Iris pigment epithelial cell (primary cell): ENCODE measurements at places on chromosomes 2 and 18.

DNA sequence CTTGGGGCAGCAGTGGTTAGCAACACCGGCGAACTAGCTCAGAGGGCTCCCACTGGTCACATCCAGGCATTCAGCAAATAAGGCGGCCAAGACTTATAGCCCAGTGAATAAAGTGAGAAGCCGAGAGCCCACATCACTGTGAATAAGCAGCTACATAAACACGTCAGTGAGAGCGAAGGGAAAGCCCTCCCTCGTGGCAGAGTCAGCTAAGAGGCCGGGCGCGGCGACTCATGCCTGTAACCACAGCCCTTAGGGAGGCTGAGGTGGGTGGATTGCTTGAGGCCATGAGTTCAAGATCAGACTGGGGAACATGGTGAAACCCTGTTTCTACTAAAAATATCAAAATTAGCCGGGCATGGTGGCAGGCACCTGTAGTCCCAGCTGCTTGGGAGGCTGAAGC lies 5.2 kb downstream of the D2HGDH start:
- DNase-seq, result peak; percentile 65

DNA sequence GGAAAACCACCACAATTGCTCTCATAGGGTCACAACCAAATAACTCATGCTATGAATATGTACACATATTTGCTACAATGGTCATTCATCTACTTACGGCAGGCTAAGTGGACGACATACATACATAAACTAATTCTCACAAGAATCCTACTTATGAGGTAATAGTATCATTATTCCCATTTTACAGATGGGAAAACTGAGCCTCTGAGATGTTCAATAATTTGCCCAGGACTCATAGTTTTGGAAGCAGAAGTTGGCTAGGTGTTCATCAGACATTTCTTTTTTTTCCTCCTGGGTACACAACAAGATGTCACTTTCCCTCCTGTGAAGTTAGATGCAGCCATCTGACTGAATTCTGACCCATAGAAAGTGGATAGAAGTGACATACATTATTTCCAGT lies 89.0 kb upstream of the PKDCC start:
- DNase-seq, result no peak

- no peak for DNase-seq
These were observed 43.5 kb upstream of the MSH2 start for GRCh38 chr2:47359375-47359868.

GRCh38 chr2:69205491-69205890 lies 181.5 kb downstream of the GFPT1 start:
- no peak for DNase-seq

- peak; percentile 27 for DNase-seq
These were observed 682 bp upstream of the LNPK start for GRCh38 chr2:176002688-176003210.

- no peak for DNase-seq
These were observed 20.4 kb downstream of the RNF144A start for GRCh38 chr2:6937582-6937981.

- no peak for DNase-seq
These were observed 421.0 kb upstream of the NETO1 start for GRCh38 chr18:73288813-73289212.

DNA sequence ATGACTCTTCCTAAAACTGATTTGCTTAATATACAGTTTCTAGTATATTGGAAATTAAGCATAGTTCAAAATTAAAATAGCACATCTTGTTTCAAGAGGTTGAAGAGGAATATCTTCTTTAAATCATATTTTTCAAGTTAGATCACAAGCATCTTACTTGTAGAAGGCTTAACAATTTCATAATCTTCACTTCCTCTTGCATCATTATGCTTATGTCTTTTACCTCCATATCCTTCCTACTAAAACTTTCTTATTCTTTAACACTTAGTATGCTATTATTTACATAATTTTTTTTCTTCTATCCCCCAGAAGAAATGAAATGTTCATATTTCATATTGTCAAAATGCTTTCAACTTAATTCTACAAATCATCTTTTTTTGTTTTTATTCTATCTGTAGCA lies 1354.9 kb upstream of the TMEFF2 start:
- peak; percentile 54 for DNase-seq

DNA sequence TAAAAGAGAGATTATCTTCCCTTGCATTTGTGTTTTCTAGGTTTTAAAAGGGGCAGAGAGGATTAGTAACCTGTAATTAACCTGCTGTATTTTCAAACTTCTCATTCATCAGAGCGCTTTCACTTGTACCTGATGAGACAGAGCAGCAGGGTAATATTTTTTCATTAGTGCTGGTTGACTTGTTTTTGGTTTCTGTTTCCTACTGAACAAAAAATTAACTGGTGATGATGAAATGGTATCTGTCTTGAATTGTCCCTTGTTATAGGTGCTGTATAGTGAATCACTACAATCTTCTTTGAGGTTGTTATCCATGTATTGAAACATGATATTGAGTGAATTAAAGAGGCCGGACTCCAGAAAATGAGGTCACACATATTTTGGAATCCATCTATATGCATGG lies 37.9 kb downstream of the CDH20 start:
- DNase-seq, result peak; percentile 28

DNA sequence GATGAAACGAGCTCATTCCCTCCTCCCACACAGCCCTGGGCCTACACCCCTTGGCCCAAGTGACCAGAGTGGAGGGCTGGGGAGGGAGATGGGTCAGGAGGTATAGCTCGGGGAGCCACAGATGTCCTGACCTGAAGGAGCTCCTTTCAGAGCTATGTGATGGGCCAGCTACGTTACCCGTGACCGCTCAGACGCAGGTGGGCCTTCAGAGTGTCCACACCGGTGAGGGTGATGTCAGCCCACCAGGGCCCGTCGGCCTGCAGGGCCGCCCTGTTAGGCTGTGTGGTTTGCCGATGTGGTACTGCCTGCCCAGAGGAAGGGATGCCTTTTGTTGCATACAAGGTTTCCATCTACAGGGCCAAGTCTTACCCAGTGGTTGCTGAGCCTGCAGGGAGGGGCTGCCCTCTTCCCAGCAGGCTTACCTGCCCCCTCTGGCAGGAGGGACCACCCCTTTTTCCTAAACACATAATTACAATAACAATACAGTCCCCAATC lies 41.8 kb upstream of the FOSL2 start:
- no peak for DNase-seq

- DNase-seq, result no peak
These were observed 316.2 kb upstream of the REV1 start for GRCh38 chr2:99805930-99806476.

GRCh38 chr2:58010599-58010998 lies 36.0 kb upstream of the VRK2 start:
- DNase-seq, result no peak

DNA sequence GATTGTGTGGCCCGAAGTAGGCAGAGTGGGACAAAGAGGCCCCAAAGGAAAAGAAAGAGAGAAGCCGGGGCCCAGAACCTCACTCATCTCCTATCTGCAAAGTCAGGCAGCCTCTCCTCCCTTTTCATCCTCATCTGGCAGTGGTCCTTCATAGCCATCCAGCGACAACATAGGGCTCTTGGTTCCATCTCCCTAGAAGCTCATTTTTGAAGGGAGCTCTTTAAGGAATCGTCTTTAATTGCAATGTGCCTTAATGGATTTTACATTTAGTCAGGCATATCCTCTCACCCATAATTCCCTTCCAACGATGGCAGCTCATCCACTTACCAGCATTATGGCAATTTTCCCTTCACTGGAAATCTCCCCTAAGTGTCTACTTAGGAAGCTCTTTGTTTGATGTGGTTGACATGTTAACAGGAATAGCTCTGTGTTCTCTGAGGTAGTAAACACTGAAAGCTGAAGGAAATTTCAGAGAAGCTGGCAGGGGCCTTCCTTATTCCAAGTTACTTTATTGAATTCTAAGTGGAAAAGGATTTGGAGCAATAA lies 780.6 kb downstream of the TSN start:
- DNase-seq, result no peak

DNA sequence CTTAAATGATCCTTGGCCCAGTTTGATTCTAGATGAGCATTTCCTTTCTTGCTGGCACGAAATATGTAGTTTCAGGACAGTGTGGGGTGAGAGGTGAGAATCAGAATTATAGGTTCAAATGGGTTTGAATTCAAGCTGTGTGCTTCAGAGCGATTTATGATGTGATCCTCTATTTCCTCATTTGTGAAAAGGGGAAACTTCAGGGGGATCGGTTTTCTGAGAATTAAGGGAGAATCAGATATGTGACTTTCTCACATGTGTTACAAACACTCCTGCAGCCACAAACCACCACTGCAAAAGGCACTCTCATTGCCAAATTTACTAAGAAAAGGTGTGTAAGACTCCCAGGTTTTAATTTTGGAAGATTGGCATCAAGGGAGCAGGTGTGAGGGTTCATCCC lies 24.4 kb downstream of the HK2 start:
- DNase-seq, result no peak

GRCh38 chr2:241379481-241380480 lies 23.7 kb downstream of the FARP2 start:
- no peak for DNase-seq

DNA sequence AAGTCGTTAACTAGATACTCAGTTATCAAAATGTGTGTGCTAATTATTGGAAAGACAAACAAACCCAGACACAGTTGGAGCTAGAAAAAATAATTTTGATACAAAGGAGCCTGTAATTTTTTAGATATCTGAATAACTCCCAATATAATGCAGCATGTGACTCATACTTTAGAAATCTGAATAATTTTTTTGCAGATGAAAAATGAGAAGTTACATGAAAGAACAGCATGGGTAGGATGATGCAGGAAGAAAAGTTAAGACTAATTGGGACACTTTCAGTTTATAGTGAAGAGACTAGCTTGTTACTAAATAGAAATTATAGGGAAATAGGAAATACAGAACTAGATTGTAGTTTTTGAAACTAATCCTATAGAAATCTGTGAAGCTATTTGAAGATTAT lies 945.8 kb downstream of the CBLN2 start:
- DNase-seq, result peak; percentile 31

DNA sequence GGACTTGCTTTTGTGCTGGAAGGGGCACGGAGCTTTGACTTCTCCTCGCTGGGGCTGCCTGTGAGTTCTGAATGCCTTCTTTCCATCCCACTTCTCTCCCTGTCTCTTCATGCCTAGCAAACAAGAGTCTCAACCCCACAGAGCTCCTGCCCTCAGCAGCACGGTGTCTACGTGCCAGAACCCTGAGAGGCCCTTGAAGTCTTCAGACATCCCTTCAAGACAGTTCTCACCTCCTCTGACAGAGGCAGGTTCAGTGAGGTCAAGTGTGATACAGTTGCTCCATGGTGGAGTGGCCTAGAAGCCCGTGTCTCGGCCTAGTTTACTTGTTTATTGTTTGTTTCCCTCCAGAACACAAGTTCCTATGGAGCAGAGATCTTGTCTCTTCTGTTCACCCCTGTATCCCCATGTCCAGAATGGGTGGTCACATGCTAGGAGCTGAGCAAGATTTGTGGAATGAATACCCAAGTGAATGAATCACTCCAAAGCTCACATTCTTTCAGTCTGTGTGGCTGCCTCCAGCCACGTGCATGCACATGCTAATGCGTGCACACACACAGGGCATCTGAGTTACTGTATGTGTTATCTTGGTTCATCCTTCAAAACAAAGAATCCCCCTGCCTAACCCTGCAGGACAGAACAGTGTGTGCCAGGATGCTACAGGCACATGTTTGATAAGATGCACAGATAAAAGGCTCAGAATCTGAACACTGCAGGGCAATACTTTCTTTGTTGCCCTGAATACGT lies 391.6 kb downstream of the NBAS start:
- DNase-seq, result peak; percentile 98

GRCh38 chr2:130390460-130391057 lies 34.7 kb downstream of the PTPN18 start:
- no peak for DNase-seq

- peak; percentile 79 for DNase-seq
These were observed 103.2 kb downstream of the FAM161A start for GRCh38 chr2:61750624-61751023.

DNA sequence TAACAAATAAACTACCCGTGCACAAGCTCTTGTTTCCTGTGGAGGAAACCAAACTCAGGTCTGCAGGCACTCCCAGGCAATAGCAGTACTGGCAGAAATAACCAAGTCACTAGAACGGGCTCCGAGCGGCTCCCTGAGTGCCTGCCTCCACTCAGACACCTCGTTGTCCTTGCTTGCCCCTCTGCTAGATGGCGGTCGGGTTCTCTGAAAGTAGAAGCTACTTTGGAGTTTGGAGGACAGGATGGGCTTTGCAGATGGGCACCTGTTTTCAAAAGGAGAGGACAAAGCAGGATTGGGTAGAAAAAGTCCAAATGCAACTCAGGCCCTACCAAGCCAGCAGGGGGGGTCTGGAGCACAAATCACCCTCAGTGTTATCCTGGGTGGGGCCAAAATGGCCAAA lies 136.4 kb downstream of the LRRC30 start:
- DNase-seq, result no peak

GRCh38 chr2:31150120-31150670 lies 12.0 kb upstream of the GALNT14 start:
- DNase-seq, result no peak

DNA sequence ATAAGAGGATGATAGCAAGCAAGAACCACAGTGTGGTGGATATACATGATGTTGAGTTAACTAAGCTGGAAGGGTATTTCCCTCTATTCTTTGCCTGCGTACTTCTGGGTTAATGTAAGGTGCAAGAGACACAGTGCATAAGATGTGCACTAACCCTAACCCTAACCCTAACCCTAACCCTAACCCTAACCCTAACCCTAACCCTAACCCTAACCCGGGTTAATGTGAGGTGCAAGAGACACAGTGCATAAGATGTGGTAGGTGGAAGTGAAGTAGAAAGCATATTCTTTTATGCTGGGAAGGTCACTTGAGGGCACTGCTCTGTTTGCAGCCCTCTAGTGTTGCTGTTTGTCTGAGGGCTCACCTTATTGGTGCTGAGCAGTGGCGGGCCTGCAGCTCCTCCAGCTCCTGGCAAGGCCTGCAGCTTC lies 181.5 kb upstream of the ITGA4 start:
- no peak for DNase-seq

DNA sequence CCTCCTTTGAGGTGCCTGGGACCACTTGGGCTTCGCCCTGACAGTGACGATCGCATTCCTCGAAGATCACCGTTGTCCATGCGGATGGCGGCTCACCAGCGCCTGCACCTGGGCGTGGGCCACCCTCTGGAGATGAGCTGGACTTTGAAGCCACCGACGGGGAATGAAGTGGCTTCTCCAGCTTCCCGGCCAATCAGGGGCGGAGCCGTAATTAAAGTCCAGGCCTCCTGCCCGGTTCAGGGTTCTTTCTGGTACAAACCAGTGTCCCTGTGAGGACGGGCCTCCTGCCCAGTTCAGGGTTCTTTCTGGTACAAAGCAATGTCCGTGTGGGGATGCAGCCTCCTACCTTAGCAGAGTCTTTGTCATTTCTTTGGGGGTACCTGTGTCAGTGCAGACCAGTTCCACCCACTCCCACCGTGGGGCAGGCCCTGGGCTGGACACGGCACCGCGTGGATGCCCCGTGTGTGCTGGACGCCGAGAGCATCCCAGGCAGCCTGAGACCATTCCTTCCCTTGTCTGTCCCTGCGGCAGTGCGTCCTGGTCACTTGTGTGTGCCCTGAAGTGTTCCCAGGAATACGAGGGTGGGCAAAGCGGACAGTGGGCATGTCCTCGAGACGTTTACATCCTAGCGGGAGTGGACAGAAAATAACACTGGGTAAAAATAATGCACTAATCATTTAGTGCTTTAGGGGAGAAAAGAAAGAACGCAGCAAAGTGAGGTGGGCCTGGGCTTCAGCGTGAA lies 55.0 kb downstream of the KCNG2 start:
- no peak for DNase-seq
